RKO (cell line): ENCODE measurements at places on chromosomes 2 and 18.
A peak's percentile ranks its signal among the peaks of the same experiment; 100 is the strongest.

- no peak for DNase-seq
These were observed 80.4 kb upstream of the WDR75 start for GRCh38 chr2:189360861-189361260.

- DNase-seq = no peak
These were observed 377.5 kb downstream of the OSR1 start for GRCh38 chr2:18980786-18981430.

DNA sequence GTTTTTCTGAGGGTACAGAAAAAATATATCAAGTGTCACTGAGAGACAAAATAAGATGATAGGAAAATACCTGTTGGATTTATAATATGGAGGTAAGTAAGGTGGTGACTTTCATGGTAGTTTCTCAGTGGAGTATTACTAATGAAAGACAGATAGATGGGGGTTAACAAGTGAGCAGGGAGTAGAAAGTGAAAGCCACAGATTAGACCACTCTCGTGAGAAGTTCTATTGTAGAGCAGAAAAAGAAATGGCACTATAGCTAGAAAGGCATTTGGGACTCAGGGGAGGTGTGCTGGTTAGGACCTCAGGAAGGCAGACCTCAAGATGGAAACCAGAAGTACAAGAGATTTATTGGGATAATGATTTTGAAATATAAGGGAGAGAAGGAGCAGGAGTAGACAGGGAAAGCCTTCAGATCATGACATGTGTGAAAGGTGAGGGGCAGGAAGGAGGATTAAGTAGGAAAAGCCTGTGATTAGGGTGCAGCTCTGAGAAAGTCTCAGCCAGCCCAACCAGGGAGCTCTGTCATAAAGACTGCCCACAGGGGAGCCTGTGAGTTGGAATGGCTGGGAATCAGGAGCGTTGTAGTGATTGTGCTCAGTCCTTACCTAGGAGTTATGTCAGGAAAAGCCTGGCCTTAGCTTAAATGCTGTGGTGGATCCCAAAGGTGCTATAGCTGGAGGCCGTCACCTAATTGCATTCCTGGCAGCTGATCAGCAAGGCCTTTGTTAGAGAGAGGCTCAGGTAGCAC lies 198.1 kb downstream of the IKZF2 start:
- no peak for DNase-seq

DNA sequence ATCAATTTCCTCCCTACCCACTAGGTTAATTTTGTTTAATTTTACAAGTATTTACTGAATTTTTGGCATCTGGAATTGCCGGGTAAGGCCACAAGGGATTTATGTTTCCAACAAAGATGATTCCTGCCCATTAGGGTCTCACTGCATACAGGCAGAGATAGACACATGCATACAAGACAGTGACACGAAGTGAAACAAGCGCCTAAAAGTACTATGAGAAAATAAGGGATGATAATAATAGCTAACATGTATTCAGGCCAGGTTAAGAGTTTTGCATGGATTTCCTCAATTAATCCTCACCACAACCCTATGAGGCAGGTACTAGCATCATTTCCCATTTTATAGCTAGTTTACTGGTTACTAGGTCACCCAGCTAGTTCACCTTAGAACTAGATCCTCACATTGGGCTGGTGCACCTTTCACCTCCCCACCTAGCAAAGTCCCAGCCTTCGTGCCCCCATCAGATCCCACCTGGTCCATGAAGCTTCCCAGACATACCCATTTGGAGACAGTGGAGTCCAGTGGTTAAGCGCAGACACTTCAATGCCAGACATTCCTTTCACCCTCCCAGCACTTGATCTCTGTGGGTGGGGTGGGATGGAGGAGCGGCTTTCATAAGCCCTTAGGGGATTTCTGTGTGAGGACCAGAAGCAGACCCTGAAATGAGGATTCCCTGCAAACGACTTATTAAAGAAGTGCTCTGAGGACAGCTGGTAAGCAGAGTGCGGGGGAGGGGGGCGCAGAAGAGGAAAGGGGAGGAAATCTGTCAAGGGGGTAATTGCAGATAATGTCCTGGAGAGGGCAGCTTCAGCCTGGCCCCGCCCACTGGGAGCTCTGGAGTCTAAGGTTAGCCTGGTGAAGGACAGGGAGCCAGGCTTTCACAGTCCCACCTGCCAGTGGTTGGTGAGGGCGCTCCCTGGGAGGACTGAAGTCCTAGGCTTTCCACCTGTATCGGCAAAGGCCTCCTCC lies 5.8 kb upstream of the DGUOK start:
- peak; percentile 40 for DNase-seq

DNA sequence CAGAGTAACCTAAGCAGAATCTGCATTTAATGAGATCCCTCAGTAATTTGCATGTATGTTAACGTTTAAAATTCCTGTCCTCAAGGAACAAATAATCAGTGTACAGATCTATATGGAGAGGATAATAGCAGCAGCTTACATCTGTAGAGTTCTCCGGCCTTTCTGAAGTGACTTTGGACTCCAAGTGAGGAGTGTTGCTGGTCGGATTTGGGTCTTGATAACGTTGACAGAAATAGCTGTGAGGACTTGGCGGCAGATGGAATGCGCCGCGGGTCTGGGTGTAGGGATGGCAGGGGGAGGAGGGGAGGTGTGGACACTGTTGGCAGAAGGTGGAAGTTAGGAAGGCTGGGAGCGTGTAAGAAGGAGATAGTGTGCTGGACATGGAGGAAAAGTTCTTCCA lies 170.9 kb upstream of the GATA6 start:
- DNase-seq = no peak

GRCh38 chr18:13461469-13461868 lies 242.9 kb downstream of the LDLRAD4 start:
- DNase-seq = peak; percentile 14

- no peak for DNase-seq
These were observed 110.9 kb downstream of the RNF144A start for GRCh38 chr2:7027956-7028655.

- DNase-seq = no peak
These were observed 23.7 kb downstream of the FAM178B start for GRCh38 chr2:96962567-96963203.

- no peak for DNase-seq
These were observed 613.7 kb upstream of the ACVR2A start for GRCh38 chr2:147231081-147231480.

- no peak for DNase-seq
These were observed 5.4 kb downstream of the VIT start for GRCh38 chr2:36701918-36702317.

GRCh38 chr2:5077479-5078089 lies 614.6 kb upstream of the SOX11 start:
- DNase-seq = peak; percentile 7

GRCh38 chr18:2976218-2977132 lies 36.5 kb downstream of the LPIN2 start:
- no peak for DNase-seq

DNA sequence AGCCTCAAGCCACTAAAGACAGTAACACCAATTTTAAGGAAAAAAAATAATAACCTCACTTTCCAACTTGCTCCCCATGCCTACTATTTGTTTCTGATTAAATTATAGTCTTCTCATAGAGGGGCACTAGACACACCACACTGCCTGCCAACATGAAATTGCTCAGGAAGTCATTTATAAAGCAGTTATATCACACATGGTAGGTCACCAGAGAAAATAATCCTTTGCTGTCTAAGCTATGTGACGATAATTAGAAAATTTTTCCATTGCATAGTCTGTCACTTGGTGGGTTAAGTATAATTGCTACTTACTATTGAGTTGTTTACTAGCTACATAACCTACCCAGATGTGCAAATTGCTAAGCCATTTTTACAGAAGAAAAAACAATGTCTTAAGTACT lies 85.2 kb downstream of the INO80D start:
- no peak for DNase-seq

DNA sequence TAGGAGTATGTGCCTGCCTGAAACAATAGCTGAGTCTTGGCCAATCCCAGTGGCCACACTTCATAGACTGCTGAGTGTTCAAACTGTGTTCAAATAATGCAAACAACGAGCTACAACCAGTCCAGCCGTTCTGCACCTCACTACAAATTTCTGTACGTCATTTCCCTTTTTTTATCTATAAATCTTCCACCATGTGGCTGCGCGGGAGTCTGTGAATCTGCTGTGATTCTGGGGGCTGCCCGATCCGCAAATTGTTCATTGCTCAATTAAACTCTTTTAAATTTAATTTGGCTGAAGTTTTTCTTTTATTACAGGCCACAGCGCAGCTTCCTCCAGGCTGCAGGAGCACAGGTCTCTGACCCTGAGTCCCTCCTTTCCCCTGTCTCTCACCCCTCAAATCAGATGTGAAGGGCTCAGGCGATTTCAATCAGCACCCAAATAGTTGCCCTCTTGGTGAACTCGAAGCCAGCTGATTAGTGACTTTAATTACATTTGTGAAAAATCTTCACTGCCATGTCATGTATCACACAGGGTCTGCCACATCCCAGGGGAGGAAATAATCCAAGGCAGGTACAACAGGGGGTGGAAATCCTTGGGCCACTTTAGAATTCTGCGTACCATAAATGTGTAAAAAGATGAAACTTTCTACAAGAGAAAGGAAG lies 145.6 kb downstream of the NDUFA10 start:
- DNase-seq = no peak

- no peak for DNase-seq
These were observed 44.7 kb downstream of the M1AP start for GRCh38 chr2:74603282-74604000.

- no peak for DNase-seq
These were observed 148.9 kb upstream of the EPAS1 start for GRCh38 chr2:46148369-46148736.

DNA sequence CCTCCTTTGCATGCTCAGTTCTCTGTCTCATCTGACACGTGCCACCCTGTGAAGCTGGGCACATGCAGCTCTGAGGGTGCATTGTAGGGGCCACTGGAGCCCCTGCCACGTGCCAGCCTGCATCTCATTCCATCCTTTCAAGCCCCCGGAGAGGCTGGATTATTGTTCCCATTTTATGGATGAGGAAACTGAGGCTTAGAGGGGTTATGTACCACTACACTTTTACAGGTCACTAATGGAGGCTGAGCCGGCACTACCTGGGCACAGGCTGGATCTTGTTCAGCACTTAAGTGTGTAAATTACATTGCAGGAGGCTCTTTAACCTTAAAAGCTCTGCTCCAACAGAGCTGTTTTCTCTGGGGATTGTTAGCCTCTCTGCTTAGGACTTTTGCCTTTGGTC lies 47.5 kb downstream of the KCNIP3 start:
- DNase-seq = no peak

DNA sequence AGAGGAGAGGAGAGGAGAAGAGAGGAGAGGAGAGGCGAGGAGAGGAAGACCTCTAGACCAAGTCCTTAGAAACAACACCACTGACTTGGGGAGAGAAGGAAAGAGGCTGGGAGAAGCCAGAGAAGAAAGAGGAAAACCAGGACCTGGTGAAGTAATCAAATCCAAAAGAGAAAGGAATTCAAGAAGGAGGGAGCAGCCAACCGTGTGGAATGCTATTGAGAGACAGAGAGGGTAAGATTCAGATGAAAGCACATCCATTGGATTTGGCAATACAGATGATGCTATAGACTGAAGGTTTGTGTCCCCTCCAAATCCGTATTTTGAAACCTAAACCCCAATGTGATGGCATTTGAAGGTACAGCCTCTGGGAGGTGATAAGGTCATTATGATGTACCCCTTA lies 50.7 kb downstream of the GALNT14 start:
- no peak for DNase-seq

- no peak for DNase-seq
These were observed 26.4 kb upstream of the PGAP1 start for GRCh38 chr2:196952936-196953335.

GRCh38 chr2:240397542-240397916 lies 37.9 kb upstream of the GPC1 start:
- no peak for DNase-seq

DNA sequence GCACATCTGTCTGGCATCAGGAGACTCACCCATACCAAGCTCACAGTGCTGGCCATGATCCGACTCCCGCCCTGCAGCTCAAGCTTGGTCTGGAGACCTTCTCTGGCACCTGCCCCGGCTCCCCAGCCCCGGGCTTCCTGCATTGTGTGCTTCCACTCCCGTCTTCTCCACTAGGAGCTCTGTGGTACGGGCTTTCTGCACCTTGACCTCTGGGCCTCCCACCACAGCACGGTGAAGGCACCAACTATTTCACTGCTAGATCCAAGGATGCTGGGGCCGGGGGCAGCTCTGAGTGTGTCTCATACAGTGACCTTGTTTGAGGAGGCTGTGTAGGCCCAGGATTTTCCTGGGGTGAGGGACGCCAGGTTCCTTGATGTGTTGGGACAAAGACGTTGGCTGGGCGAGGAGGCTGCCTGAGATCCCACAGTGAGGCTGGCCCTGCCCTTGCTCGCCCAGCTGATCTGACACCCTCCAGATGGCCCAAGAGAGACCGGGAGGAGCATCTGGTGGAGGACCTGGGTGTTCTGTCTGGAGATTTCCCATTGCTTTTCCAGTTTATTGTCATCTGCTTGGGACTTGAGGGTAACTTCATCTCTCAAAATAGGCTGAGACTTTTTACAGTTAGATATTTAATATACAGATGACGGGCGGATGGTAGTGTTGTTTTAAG lies 64.0 kb downstream of the HPCAL1 start:
- DNase-seq = no peak
